A673 (cell line): ENCODE measurements at places on chromosomes 11 and 22. TPM values are rescaled to one million over a fixed set of nuclear protein-coding genes. Genes with fewer than 3 reads are reported as not detected.

SHANK3 gene
- total RNA-seq, result 4.4 and 6.4 TPM in 2 replicates

DNA sequence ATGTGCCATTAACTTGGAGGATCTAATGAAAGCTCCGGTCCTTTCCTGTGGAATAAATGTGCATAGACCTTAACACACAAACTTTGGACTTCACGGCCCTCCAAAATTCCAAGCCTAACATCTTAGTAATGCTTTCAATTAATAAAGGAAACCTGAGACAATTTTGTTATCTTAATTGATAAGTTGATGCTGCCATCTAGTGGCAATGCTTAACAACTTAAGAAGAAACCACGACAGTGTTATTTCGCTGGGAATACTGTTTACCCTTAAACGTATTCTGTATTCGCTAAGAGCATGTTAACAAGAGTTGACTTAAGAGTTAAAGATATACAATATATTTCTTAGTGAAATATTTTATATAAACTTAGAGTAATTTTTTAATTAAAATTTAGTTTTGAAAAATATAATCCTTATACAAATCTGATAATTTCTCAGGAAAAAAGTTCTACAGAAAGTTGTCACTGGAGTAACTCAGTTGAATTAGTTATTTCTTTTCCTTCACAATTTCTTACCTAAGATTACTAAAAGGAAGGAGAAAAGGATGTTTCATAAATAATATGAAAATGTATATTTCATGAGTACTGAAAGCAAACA is 35.0 kb upstream of the OR9G4 start:
- no peaks in the 10 kb centered on the region for H3K27me3 ChIP-seq
- H3K27ac ChIP-seq, result no peak overlapping the region
- DNase-seq, result peak; percentile 78
- no peak overlapping the region for H3K4me3 ChIP-seq

GRCh38 chr22:34797826-34798225 is 268.1 kb upstream of the ISX start:
- H3K4me3 ChIP-seq, result no peak overlapping the region
- no peaks in the 10 kb centered on the region for H3K27me3 ChIP-seq
- no peak overlapping the region for H3K27ac ChIP-seq
- H3K4me1 ChIP-seq, result no peaks in the 10 kb centered on the region

DNA sequence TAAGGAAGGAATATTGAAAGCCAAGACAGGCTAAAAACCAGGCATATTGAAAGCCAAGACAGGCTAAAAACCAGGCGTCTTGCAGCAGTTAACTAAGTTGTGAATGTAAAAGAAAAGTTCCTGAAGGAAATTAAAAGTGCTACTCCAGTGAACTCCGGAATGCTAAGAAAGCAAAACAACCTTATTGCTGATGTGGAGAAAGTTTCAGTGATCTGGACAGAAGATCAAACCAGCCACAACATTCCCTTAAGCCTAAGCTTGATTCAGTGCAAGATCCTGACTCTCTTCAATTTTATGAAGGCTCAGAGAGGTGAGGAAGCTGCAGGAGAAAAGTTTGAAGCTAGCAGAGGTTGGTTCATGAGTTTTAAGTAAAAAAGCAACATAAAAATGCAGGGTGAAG is 51.4 kb downstream of the PACS1 start:
- H3K27me3 ChIP-seq, result no peaks in the 10 kb centered on the region
- no peak overlapping the region for H3K4me3 ChIP-seq

- H3K27me3 ChIP-seq, result no peaks in the 10 kb centered on the region
- DNase-seq, result no peak
- no peaks in the 10 kb centered on the region for H3K4me1 ChIP-seq
- H3K36me3 ChIP-seq, result no peaks in the 10 kb centered on the region
- H3K27ac ChIP-seq, result no peak overlapping the region
Observed at GRCh38 chr11:1299621-1300020, 9.8 kb downstream of the TOLLIP start.

DNA sequence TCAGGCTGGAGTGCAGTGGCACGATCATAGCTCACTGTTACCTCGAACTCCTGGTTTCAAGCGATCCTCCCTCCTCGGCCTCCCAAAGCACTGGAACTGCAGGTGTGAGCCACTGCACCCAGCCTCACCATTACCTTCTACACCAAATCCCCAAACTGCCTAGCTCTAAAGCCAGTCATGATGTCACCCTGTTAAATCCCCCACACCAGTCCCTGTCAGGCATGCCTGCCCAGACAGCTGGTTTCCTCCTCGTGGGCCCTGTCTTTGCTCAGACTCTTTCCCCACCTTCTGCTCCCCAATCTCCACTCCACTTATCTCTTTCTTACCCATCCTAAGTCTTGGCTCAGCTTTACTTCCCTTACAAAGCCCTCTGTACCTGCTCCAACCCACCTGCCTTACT is 12.5 kb upstream of the EXPH5 start:
- H3K4me1 ChIP-seq, result no peaks in the 10 kb centered on the region
- H3K27ac ChIP-seq, result no peak overlapping the region
- DNase-seq, result no peak
- H3K27me3 ChIP-seq, result peaks cover 5% of the 10 kb centered on the region
- H3K36me3 ChIP-seq, result no peaks in the 10 kb centered on the region
